ENCODE measurements at places on chromosomes 3 and 15.

- peaks cover 2% of the 10 kb centered on the region for H3K36me3 ChIP-seq
- no peak overlapping the region for H3K4me3 ChIP-seq
- DNase-seq = peak; percentile 56
- no peaks in the 10 kb centered on the region for H3K27me3 ChIP-seq
- no peak overlapping the region for H3K27ac ChIP-seq
- peaks cover 2% of the 10 kb centered on the region for H3K4me1 ChIP-seq
Measured at GRCh38 chr15:38324939-38325647, 72.5 kb downstream of the SPRED1 start.

DNA sequence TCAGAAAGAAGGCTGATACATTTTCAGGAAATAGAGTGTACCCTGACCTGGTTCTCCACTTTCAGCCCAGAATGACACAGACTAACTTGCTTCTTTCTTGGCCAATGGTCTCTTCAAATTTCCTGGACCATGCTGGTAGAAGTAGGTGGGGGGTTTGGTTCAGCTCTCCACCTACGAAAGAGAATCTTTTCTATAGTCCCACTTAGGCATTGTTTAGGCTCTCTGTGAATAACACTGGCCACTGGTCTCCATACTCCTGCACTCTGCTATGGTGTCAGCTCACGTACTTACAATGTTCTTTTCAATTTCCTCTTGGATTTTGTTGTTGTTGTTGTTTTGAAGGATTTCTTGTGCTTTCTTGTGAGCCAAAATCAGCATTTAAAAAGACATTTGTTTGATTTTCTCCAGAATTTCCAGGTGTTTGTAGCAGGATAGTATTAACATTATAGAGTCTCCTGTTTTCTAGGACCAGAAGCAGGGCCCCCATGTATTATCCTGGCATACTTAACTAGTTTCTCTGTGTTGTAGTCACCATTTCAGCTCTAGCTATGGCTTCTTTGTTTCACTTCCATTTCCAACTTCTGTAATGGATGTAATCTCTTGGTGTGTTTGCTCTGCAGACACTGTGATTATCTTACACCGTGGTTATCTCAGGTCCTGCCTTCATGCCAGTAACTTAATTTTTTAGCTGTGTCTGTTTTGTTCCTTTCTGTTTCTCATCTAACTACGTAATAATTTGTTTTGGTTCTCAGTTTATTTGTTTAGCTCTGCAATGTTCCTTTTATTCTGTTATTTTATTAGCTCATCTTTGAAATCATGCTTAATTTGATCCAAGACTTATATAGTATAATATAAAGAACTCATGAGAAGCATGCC, 61.4 kb downstream of the CHRNA7 start:
- no peak overlapping the region for H3K4me3 ChIP-seq
- H3K27me3 ChIP-seq = no peaks in the 10 kb centered on the region
- no peaks in the 10 kb centered on the region for H3K36me3 ChIP-seq
- no peak overlapping the region for H3K27ac ChIP-seq
- no peak for DNase-seq
- H3K4me1 ChIP-seq = no peaks in the 10 kb centered on the region

- no peaks in the 10 kb centered on the region for H3K4me1 ChIP-seq
- DNase-seq = no peak
- no peak overlapping the region for H3K27ac ChIP-seq
- H3K36me3 ChIP-seq = no peaks in the 10 kb centered on the region
- no peaks in the 10 kb centered on the region for H3K27me3 ChIP-seq
Measured at GRCh38 chr3:5305684-5305989, 118.1 kb downstream of the EDEM1 start.

GRCh38 chr3:79461129-79461792, 306.5 kb downstream of the ROBO1 start:
- no peak overlapping the region for H3K27ac ChIP-seq
- no peak overlapping the region for H3K4me3 ChIP-seq
- no peak for DNase-seq
- H3K27me3 ChIP-seq = no peaks in the 10 kb centered on the region

DNA sequence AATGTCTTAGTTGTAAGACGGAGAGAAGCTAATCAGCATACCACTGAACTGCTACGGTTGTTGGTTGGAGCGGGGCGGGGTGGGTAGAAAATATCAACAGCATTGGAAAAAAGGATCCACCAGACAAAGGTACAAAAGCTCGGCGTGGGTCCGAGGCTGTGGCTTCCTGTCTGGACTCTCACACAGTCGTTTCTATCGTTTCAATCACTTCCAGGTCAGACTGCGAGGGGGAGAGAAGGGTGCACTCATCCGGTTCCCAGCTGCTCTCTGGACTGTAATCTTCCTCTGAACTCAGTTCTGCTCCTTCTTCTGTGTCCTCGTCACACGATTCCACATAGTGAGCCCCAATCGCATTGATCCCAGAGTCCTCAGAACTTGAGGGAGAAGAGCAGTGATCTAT, 70.0 kb downstream of the C3orf70 start:
- no peak overlapping the region for H3K27ac ChIP-seq
- no peaks in the 10 kb centered on the region for H3K4me1 ChIP-seq
- no peaks in the 10 kb centered on the region for H3K27me3 ChIP-seq

DNA sequence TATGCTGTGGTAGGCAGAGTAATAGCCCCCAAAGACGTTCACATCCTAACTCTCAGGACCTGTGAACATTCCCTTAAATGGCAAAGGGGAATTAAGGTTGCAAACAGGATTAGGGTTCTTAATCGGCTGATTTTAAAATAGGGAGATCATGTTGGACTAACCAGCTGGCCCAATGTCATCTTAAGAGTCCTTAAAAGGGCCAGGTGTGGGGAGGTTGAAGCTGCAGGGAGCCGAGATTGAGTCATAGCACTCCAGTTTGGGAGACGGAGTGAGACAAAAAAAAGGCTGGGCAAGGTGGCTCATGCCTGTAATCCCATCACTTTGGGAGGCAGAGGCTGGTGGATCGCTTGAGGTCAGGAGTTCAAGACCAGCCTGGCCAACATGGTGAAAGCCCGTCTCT, 1.6 kb upstream of the FLNB start:
- H3K27ac ChIP-seq = no peak overlapping the region
- no peak overlapping the region for H3K4me3 ChIP-seq
- H3K36me3 ChIP-seq = no peaks in the 10 kb centered on the region
- H3K4me1 ChIP-seq = peaks cover 21% of the 10 kb centered on the region
- H3K27me3 ChIP-seq = no peaks in the 10 kb centered on the region
- no peak for DNase-seq

- no peak overlapping the region for H3K27ac ChIP-seq
- peaks cover 2% of the 10 kb centered on the region for H3K27me3 ChIP-seq
- H3K4me1 ChIP-seq = peaks cover 11% of the 10 kb centered on the region
- DNase-seq = no peak
Measured at GRCh38 chr3:169861871-169862270, 7.9 kb downstream of the LRRC31 start.
